ENCODE measurements at places on chromosomes 16 and 17. TPM values are rescaled to one million over a fixed set of nuclear protein-coding genes. Genes with fewer than 3 reads are reported as not detected.

The SNX20 gene
- 0.52 TPM for total RNA-seq

The TBC1D3I gene
- 0.22 TPM for total RNA-seq

The WNT3 gene
- total RNA-seq: 0.95 TPM

- DNase-seq: no peak
Measured at GRCh38 chr16:55597928-55598327, 31.4 kb downstream of the CAPNS2 start.

DNA sequence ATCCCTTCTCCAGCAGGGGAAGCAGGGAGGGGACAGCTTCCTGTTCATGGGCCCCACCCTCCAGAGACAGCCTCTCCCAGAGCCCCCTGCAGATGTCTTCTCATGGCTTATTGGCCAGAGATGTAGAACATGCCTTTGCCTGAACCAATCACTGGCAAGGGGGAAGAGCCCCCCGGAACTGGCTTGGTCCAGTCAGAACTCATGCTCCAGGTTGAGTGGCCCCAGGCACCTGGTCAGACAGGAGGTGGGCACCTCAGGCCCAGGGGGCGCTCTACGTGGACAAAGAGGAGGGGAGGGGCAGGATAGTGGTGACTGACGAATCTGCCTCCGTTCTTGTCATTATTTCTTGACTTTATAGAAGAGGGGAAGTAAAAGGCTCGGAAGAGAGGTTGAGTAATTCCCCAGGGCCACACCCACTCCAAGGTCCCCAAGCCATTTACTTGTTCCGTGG is 23.6 kb downstream of the RAB11FIP4 start:
- no peak for DNase-seq

DNA sequence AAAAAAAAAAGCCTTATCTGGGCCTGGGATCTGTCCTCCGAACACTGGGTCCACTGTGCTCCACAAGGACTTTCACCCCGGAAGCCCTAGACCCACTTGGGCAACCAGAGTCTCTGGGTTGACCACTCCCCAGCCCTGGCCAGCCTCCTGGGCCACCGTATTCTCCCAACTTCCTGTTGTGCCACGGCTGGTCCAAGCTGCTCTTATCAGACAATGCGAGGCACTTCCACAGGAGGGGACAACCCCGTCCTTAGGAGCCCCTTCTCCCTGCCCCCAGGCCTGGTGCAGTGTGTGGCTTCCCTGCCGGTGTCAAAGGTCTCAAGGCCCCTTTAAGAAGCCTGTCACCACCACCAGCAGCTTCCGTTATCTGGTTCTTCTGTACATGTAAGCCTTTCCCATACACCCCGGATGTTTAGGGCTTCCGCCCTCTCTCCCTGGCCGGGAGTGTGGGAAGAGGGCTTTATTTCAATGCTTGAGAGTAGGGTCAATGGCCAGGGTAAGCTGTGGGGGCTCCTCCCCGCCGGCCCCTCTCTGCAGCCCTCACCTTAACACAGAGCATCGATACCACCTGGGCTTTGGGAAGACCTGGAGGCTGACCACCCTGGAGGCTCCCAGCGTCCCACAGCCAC is 313.0 kb downstream of the SEC14L1 start:
- DNase-seq: peak; percentile 82

Data from left colon (tissue), 2 donors.